ENCODE measurements at places on chromosomes 4 and X. TPM values are rescaled to one million over a fixed set of nuclear protein-coding genes. Genes with fewer than 3 reads are reported as not detected.

DNA sequence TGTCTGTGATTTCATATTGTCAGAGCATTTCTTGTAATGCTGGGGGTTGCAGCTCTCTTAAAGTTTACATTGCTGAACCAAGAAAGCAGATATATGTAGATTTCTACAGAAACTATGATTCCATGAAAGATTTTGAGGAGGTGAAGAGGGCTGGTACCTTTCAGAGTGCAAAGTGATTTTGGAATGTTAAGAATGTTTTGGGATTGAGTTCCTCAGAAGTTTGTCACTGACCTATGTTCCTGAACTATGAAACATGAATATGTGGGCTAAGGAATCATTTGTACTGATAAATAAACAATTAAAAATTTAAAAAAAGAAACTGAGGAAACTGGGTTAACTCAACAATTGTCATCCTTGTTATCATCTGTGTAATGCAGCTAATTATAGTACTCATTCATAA lies 12.3 kb upstream of the CHIC2 start:
- DNase-seq, result no peak

DNA sequence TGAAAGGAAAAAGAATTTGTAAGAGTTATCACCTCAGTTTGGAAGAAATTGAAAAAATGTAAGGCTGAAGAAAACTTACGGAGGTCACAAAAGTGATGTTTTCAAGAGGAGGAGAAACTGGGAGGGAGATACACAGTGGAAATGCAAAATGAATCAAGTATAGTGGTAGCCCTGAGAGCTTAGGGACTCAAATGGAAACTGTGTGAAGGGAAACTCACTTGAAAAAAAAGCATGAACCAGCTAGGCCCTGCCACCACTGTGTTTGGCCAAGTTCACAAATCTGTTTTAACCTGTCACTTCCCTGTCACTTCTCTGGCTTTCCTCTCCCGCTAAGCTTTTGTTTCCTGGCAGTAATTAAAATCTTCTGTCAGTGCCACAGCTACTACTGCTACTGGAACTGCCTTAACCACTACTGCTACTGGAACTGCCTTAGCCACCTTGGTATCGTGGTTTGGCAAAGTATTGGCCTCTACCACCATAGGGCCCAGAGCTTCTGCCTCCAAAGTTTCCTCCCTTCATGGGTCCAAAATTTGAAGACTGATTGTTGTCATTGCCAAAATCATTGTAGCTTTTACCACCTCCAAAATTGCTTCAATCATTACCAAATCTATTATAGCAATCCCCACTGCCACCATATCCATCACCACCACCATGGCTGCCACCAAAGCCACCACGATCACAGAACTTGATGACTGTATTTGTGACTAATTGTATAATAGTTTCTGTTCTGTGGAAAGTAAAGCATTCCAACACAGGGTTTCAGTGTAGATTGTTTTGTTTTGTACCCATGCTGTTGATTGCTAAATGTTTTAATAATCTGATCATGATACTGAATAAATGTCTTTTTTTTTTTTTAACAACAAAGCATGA lies 41.5 kb downstream of the SMARCA5 start:
- DNase-seq, result no peak

- DNase-seq, result no peak
Measured at GRCh38 chr4:184475498-184475897, 1.1 kb upstream of the IRF2 start.

DNA sequence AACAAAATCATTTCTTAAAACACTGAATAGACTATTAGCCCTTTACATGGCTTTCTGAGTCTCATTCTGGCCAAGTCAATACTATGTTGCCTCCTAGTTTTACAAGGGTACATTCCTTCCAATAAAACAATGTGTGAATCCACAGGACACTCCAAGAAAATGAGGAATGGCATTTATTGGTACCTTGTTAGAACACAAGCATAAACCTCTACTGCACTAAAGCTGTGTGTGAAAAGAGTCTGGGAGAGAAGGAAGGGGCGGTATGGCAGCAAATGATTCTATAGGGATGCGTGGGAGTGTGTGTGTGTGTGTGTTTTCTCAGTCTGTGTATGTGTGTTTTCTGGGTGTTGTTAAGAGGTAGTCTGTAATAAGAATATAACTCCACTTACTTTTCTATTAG lies 48.9 kb downstream of the CXCL1 start:
- no peak for DNase-seq

Gene PABPC1L2B
- polyA plus RNA-seq, result not detected

DNA sequence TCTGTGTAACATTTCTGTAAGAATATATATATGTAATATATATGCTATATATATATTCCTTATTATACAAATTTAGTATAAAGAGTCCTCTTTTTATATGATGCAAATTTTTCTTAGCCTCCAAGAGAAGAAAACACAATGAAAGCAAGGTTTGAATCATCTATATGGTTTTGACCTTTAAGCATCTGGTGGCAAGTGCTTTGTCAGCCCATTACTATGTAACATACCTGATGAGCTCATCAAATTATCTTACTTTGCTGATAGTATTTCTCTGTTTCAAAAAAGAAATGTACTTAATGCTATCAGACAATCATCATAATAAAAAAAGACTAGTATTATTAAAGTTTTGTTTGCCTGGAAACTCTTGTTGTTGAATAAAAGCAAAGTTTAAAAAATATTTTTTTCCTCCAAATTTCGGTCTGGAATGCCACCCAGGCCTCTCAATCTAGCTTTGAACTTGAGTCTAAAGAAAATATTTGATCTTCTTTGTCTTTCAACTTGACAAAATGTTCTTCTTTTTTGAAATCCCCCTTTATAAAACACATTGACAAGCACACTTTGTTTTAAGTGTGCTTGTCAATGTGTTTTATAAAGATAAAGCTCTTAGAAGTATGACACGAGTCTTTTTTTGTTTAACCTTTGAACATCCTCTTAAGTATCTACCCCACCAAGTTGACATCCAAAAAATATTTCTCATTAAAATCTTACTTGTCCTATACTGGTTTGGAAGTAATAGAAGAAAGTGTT lies 26.2 kb downstream of the ZNF330 start:
- no peak for DNase-seq

- no peak for DNase-seq
Measured at GRCh38 chr4:22410645-22411247, 105.1 kb downstream of the ADGRA3 start.

- DNase-seq, result no peak
Measured at GRCh38 chr4:7513671-7514070, 78.9 kb upstream of the PSAPL1 start.
